GM18507 (cell line): ENCODE measurements at places on chromosomes 5 and 9.

DNA sequence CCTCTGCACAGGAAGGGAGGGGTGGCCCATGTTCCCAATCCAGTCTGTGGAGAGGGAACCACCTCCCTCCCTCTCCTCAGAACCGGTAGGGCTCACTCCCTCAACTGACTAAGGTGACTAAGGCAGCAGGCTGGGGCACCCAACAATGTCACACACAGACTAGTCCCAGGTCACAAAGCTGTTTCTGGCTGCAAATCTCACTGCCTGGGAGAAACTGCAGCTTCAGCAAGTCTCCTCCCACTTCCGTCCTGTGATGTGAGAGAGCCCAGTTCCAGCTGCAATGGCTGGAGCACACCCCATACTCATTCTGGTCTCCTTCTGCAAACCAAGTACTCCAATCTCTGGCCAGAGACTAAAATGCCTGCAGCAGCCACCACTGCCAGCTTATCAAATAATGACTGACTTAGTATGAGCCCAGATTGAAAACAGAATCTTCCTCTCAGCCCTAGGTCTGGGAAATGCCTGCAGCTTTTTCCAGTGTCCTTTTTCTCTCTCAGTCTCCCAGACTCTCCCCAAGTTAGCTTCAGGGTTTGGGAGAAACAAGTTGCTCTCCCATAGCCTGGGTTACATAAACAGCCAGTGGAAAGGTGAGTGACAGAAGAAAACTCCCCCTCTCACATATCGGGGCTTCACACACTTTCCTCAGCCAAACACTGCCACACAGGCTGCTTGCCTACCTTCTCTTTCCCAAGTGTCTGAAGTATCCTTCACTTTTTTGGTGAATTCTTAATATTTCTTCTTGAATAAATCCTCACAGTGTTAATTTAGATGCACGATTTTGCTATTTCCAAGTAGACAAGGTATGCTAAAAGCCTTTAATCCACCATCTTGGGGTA is 247.4 kb upstream of the RASA1 start:
- DNase-seq, result no peak

DNA sequence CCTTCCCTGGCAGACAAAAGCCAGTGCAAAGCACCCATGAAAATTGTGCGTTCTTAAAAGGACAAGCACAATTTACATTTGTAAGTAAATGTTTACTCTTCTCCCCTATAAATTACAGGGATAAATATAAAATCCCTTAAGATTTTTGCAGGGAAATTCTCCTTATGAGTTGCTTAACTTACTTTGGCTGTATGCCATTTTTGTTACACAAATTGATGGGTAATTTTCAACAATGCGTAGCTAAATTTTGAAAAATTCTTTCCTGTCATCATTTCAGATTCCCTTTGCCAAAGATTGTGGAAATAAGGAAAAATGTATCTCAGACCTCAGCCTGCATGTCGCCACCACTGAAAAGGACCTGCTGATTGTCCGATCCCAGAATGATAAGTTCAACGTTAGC is 64.2 kb upstream of the ITGA2 start:
- DNase-seq, result no peak

DNA sequence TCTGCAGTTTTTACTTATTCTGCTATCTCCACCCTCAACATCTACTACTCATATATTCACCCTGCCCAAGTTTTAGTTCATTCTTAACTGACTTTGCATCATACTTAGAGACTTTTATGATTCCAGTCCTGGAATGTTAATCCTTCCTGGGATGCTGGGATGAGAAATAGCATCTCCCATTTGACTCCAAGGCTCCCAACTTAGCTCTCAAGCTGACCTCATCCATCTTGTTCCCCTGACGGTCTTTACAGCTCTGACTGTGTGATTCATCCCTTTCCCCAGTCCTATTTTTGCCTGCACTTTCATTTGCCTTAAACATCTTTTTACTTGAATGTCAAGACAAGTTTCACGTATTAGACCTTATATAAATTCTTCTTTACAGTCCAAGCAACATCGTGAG is 297.8 kb downstream of the EPB41L4A start:
- no peak for DNase-seq

- no peak for DNase-seq
Measured at GRCh38 chr5:32095261-32095671, 78.9 kb downstream of the GOLPH3 start.

DNA sequence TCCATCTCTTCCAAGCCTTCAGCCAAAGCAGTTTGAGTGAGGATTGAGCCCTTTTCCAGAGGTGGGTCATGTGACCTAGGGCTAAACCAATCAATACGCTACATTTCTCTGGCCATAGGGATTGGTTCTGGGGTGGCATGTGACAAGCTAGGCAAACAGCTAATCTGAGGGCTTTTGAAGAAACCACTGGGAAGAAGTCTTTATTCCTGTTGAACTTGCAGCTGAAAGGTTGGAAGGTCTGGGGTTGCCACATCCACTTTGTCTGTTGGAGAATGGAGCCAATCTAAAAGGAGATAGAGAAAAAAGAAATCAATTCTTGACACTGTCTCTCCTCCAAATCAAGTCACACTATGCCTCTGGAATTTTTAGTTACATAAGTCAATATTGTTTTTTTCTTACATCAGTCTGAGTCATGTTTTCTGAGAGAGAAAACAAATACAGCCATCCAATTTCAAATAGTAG is 637.8 kb upstream of the WWC1 start:
- DNase-seq, result no peak

DNA sequence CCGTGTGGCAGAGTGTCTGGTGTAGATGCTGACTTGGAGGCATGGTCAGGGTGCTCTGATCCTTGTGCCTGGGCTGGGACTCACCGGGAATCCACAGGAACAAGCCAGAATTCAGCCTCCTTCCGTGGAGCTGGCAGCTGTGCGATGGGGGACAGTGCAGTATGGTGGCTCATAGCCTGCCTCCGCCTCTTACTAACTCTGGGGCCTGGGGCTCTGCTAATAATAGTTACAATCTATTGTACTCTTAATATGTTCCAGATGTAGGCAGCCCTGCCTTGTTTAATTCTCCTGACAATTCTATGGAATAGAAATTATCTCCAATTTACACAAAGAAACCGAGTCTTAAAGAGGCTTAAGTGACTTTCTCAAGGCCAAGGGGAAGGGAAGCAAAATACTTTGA is 77.6 kb downstream of the PCDH1 start:
- DNase-seq, result no peak

GRCh38 chr9:105860516-105860915 is 166.2 kb downstream of the TMEM38B start:
- no peak for DNase-seq

DNA sequence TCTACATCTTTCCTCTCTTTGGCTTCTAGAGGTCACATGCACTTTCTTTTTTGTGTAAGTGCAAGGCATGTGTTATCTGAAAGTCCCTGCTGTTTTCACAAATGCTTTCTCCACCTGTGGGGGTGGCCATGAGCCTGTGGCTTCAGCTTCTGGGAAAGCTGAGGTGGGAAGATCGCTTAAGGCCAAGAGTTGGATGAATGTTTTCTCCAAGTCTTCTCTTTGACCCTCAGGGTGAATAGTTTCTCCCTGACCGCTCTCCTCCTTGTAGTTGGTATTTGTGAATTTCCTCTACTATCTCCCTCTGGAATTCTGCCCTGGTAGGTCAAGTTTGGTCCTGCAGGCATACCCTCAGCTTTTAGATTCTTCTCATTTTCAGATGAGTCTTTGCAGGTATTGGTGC is 74.2 kb downstream of the UGCG start:
- DNase-seq, result no peak

DNA sequence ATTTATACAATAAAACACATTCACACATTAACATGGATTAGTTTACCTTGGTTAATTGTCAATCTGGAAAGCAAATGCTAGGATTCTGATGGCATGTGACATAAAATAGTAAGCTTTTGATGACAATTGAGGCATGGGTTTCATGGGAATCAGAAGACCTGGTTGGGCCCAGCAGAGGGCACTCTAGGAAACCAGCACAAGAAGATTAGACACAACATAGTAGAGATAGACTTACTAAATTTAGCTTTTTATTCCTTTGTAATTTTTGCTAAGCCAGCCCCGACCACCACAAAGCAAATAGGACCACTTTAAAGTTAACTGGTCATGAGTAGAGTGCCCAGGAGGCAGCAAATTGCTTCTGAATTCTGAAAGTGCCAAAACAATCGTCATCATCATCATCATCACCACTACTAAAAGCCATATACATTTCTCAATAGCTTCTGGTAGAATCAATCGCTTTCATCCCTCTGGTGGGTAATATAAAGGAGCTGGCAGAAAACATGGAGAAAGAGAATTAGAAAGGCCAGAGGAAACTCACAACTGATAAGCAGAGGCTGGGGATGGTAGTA is 163.2 kb downstream of the ARRDC3 start:
- DNase-seq, result no peak

DNA sequence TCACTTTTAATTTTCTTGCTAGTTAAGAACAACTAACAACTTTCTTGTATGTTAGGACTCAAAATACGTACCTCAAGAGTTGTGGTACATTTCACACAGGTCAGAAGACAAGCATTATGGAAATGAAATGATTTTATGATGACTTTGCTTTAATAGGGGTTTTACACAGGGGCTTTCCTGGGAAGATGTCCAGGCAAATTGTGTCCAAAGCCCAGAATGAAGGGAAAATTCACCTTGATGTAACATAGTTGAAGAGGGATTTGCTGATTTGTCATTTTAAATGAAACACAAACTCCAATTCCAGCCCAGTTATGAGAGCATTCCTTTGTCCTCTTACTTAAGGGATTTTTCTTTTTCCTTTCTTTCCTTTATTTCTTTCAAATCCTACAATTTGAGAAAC is 89.2 kb downstream of the ARL15 start:
- no peak for DNase-seq

DNA sequence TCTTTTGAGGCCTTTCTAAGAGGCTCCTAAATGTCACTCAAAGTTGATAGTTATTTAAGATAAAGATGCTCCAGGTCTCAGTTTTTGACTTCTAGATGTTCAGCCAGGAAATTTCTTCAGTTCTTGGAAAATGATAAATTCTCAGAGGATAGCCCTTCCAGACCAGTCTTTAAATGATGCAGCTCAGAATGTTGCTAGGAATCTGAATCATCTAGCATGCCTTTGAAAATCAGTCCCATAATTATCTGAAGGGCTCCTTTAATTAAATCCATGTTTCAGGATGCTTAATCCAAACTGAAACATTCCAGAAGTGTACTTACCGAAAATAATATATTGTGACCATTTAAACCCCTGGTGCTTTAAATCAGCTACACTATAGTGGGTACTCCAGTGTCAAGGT is 107.5 kb upstream of the FBN2 start:
- no peak for DNase-seq

DNA sequence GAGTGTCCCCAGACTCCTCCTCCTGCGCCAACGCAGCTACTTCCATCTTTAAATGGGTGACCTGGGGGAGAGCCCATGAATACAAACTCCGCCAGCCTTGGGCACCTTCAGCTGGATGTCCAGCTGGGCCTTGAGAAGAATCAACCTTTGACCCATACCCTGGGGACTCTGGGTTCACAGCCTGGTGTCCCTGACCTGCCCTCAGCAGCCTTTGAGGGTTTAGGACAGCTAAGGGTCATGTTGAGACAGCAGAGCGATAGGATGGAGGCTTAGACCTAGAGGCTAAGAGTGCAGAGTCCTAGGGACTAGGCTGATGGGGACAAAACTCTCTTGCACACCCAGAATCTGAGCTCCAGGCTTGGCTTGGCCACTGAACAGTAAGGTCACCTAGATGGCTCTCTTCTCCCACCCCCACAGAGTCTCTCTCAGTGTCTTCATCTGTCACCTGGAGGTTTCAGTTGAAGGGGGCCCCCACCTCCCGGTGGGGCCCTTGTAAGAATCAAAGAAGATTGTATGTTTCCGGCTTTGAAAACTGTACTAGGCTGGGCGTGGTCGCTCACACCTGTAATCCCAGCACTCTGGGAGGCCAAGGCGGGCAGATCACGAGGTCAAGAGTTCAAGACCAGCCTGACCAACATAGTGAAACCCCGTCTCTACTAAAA is 6.7 kb upstream of the AQP3 start:
- DNase-seq, result no peak

GRCh38 chr9:1208157-1208556 is 158.0 kb downstream of the DMRT2 start:
- DNase-seq, result no peak

DNA sequence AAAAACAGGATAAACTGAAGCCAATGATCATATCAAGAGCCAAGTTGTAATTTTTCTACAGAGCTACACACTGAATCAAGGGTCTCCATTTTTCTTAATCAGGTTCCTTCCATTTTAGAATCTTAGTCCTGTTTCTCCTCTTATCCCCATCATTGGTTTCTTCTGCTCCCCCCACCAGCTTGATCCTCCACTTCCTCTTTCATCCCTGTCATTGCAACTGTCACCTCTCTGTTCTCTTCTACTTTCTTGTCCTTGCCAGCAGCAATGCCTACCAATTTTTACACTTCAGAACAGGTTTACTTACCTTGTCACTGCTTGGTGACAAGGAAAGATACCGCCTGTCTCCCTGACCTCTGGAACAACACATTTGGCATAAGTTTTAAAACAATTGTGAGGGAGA is 97.3 kb downstream of the CFAP90 start:
- DNase-seq, result no peak

- no peak for DNase-seq
Measured at GRCh38 chr5:41410307-41410706, 100.1 kb downstream of the PLCXD3 start.

- DNase-seq, result peak; percentile 75
Measured at GRCh38 chr9:129737479-129738274, 15.2 kb downstream of the PTGES start.

DNA sequence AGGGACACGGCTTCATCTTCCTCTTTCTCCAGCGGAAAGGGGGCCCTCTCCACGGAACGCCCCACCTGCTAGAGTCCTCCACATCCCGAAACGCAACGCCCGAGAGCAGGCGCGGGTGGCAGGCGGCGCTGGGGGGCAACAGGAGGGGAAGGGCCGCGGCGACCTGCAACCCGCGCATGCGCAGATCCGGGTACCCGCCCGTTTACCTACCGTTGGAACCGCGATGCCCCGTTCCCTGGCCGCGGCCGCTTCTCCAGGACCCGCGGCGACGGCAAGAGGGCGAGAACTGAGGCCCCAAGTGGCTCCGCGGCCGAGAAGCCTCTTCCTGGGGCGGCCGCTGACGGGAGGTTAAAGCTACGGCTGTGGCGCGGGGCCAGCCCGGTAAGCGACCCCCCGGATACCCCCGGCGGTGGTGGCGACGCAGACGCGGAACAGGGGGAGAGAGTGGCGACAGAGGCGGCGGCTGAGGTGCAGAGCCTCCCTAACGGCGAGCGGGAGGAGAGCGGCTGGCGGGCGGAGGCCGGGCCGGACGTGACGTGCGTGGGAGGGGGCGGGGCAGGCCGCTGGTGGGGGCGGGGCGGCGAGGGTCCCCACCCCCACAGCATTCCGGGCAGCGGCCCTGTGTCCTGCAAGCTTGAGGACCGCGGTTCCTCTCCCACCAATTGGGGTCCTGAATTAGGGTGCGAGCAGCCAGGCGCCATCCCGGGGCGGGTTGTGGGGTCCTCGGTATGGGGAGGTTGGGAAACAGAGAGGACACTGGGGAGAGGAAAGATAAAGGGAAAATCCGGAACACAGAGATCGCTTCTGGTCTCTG is at the start of gene FAM13B:
Gene FAM13B (minus strand): TSS at position 508 of the 814 bp plus-strand sequence. CDS start 13,968 bp downstream, outside the sequence.
- peak; percentile 77 for DNase-seq

GRCh38 chr5:109180668-109181067 is 229.1 kb downstream of the PJA2 start:
- no peak for DNase-seq
